Muscle of arm (tissue), 14 donors: ENCODE measurements at places on chromosomes 16 and 17. TPM values are rescaled to one million over a fixed set of nuclear protein-coding genes. Genes with fewer than 3 reads are reported as not detected.

CACNG5 gene
- not detected for polyA plus RNA-seq

ACE gene
- polyA plus RNA-seq: 9.7 TPM

MSI2 gene
- 37.7 TPM for polyA plus RNA-seq

DNA sequence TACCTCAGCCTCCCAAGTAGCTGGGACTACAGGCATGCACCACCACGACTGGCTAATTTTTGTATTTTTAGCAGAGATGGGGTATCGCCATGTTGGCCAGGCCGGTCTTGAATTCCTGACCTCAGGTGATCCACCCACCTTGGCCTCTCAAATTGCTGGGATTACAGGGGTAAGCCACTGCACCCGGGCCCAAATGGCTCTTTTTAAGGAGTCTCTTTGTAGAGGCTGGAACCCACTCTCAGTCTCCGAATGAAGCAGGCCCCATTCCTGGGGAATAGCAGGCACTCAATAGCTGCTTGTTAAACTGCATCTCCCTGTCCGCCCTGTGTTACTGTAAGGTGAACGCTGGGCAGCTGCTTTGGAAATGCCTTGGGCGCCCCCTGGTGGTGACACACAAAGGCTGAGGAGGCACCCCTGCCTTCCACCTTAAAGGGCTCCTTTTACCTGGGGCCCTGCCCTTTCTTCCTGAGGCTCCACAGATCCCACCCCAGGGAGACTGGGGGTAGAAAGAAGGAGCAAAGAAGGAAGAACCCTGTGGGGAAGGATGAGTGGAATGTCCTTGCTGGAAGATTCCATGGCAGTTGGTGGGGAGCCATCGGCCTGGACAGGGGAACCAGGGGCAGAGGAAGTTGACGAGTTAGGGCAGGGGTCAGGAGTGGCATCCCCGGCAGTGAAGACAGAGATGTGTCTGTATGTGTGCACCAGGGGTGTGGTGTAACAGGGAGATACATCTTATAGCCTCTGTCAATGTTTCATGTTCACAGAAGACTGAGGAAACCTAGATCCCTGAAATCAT is 6.1 kb upstream of the SP2 start:
- DNase-seq: peak; percentile 79

- DNase-seq: no peak
Observed at GRCh38 chr17:79811011-79811867, 14.4 kb upstream of the CBX8 start.
